ENCODE measurements at places on chromosomes 11 and 22.

DNA sequence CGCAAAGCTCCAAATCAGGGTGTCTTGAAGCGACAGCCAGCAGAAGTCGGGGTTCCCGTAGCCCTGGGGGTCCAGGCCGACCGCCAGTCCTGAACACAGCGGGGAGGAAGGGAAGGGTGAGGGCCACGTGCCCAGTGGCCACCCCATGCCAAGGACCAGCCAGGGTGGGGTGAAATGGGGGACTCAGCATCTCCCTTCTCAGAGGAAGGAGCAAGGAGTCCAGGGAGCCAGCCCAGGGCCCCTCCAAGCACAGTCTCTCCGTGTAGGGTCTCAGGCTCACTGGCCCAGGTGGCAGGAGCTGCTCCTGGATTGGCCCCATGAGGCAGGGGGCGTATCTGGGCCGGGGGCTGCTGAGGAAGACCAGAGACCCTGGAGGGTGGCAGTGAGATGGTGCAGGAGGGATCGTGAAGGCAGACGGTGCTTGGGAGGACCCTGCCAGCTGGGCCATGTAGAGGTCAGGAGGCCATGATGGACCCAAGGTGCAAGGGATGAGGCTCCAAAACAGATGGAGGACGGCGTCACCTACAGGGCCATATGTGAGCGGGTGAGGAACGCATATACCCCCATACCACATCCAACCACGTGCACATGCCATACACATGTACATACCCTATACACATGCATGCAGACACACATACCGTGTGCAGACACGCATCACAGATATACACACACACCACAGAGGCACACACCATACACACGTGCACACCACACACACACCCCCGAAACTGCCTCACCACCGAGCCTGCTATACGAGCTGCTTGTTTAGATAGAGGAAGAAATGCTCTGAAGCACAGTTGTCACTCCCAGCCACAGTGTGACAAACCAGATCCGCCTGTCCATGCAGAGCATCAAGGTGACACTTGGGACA, 34.4 kb downstream of the TRMU start:
- no peak for DNase-seq

DNA sequence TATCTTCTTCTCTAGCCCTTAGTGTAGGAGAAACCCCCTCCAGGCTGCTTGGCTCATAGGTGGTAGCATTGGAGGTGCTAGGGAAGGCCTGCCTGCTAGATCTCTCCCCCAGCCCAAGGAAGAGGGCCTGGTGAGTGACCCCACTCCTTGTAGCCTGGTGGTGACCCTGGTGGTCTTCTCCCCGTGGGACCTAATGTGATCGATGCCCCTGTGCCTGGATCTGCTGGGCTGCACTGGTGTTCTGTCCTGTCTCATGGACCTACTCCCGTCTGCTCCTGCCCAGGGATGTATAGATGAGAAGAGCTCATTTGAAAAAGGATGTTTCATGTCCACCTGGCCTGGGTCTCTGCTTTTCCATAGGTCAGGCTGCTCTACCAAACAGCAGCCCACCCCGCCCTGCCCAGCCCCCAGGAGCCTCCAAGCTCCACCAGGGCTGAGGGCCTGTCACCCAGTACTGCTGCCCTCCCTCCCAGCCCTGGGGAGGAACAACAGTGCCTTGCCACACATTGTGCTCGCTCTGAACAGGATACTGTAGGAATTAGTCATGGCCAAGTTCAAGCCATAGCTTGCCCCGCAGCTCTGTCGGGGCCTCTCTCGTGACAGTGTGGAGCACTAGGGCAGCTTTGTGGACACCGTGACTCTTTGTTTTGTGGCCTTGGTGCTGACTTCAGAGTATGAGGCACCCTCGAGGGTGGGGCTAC, 19.7 kb downstream of the SLC37A2 start:
- DNase-seq = no peak

- no peak for DNase-seq
These were observed 250.6 kb upstream of the PLET1 start for GRCh38 chr11:112511271-112511670.

GRCh38 chr22:46450931-46451561, 86.4 kb downstream of the CELSR1 start:
- DNase-seq = no peak

- no peak for DNase-seq
These were observed 7.2 kb downstream of the TAF6L start for GRCh38 chr11:62778441-62778840.

Data from WERI-Rb-1 (cell line).